Stimulated activated CD4-positive, alpha-beta T cell treated with anti-CD3 and anti-CD28 coated beads, Interleukin-4, amount 100 ng/mL, for 1 hour (primary cell): ENCODE measurements at places on chromosomes 13 and 19.

GRCh38 chr13:21399741-21400140 is 59.4 kb downstream of the ZDHHC20 start:
- no peak for DNase-seq

GRCh38 chr19:51771376-51772130 is 10.6 kb downstream of the FPR2 start:
- no peak for DNase-seq

DNA sequence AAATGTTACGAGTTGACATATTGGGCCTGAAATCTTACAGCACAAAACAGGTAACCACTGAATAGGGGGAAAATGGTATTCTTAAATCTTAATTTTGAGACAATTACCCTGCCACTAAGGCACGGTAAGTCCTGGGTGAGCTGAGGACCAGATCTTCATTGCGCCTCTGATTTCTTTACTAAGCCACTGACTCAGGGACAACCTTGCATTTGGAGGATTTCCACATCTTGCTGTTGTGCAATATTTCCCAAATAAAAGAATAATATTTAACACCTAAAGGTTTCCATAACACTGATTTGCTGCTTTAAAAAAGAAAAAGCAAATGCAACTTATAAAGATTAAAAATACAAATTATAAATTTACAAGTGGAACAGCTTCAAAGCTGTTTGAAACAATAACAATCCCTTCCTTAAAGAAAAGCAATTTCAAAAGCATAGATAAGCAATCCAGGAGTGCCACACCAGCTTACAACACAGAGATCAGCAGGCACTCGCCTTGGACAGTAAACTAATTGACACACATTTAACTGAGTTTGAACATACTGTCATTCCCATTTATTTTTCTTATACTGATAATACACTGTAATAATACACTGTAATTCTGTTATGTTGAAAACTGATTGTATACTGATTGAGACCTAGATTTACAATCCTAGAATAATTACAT is 79.6 kb upstream of the DOCK9 start:
- no peak for DNase-seq

DNA sequence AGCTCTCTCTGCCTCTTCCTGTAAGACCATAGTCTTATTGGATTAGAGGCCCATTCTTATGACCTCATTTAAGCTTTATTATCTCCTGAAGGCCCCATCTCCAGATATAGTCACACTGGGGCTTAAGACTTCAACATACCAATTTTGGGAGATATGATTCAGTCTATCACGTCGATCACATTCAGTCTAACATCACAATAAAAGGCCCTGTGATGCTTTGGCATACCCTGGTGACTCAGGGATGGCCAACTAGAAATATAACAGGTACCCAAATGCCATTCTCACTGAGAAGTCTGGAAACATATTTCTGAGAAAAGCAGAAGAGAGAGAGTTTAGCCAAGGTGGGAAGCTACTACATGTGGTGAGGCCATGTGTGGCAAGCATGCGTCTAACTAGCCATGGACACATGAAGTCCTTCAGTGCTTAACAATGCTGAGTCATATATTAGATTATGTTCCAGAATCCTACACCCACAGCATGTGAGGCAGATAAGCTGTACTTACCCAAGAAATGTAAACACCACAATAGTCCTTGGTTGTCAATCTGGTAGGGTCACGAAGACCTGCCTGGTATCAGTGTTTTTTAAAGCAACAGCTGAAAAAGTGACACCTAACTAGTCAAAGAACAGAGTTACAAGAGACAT is 485.1 kb downstream of the FOXO1 start:
- DNase-seq, result no peak

GRCh38 chr13:79973533-79973963 is 367.4 kb downstream of the SPRY2 start:
- DNase-seq, result no peak

- DNase-seq, result no peak
These were observed 7.0 kb downstream of the RPS9 start for GRCh38 chr19:54207676-54207982.
